ENCODE measurements at places on chromosomes 4 and X. TPM values are rescaled to one million over a fixed set of nuclear protein-coding genes. Genes with fewer than 3 reads are reported as not detected.

The RAB40AL gene
- 0.25 TPM for polyA plus RNA-seq

DNA sequence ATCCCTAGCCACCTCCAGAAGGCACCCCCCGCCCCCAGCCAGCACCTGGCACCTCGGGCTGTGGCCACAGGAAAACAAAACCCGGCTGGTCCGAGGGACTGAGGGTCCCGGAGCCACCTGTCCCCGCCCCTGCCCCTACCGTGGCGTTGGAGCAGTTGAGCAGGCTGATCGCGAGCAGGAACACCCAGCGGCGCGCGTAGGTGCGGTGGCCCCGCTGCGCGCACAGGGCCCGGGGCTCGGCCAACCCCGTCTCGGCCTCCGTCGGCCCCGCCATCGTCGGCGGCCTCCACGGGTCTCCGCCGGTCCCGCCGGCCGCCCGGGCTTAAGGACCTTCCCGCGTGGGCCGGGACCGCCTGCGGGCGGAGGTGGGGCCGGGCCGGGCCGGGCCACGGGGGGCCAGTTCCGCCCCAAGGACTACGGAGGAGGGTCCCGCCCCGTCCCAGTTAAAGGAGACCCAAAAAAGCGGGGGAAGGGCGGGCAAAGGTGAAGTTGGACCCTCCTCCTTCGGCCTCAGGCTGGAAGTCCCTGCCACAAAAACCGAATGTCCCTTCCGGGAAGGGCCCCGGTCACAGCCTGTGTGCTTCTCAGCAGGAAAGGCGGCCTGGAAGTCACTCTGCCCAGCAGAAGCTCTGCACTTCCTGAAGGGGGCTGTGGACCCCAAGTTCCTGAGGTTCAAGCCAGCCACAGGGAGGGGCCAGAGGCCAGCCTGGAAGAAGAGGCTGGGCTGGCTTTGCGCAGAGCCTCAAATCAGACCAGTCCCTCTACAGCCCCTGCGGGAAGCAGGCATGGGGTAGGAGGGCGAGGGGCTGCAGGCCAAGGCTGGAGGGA, at the start of gene SLC49A3:
TSS of gene SLC49A3 (minus strand) at position 298 of the 828 bp plus-strand sequence. CDS start at position 274, 24 bp downstream.
- peak; percentile 48 for DNase-seq
- peak within 1 kb of the TSS; percentile 96 for H3K27ac ChIP-seq
- H3K4me1 ChIP-seq = peaks cover 22% of the 10 kb centered on the region
- H3K36me3 ChIP-seq = no peaks in the 10 kb centered on the region
- H3K27me3 ChIP-seq = no peaks in the 10 kb centered on the region

DNA sequence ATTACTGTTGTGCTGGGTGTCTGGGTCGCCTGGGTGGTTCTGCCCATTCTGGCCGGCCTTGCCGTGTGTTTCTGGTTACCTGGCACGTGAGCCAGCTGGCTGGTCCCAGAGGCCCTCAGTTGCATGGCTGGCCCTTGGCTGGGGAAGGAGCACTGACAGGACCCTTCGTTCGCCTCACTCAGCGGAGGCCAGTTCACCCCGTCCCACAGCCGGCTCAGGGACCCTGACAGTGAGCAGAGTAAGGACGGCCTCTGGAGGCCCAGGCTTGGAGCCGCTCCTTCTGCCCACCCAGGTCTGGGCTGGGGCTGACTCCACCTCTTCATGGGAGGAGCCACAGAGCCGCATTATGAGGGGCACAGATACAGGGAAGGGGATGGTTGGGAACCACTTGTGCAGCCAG, 20.3 kb upstream of the HGFAC start:
- no peaks in the 10 kb centered on the region for H3K36me3 ChIP-seq
- DNase-seq = no peak
- no peaks in the 10 kb centered on the region for H3K27me3 ChIP-seq
- H3K27ac ChIP-seq = no peak overlapping the region
- H3K4me3 ChIP-seq = no peak overlapping the region

The ASMT gene
- not detected for polyA plus RNA-seq

The HPF1 gene
- polyA plus RNA-seq = 44.4 TPM

DNA sequence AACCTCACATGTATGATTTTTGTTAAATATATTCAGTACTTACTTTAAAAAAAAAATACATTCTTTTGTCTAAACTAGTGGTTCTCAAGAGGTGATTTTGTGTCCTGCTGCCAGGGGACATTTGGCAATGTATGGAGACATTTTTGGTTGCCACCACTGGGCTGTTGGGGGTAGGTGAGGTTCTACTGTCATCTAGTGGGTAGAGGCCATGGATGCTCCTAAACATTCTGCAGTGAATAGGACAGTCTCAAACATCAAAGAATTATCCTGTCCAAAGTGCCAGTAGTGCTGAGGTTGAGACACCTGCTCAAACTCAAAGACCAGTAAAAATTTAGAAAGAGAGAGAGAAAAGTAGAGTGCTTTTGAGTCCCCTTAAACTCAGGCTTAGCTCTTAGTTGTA, 32.9 kb upstream of the PGM2 start:
- peak; percentile 51 for DNase-seq
- H3K27me3 ChIP-seq = peaks cover 17% of the 10 kb centered on the region
- no peaks in the 10 kb centered on the region for H3K36me3 ChIP-seq
- H3K4me1 ChIP-seq = no peaks in the 10 kb centered on the region

- H3K4me3 ChIP-seq = no peak overlapping the region
- H3K27me3 ChIP-seq = no peaks in the 10 kb centered on the region
- peaks cover 54% of the 10 kb centered on the region for H3K36me3 ChIP-seq
- DNase-seq = peak; percentile 67
Measured at GRCh38 chr4:48546336-48546735, 56.3 kb downstream of the ZAR1 start.

DNA sequence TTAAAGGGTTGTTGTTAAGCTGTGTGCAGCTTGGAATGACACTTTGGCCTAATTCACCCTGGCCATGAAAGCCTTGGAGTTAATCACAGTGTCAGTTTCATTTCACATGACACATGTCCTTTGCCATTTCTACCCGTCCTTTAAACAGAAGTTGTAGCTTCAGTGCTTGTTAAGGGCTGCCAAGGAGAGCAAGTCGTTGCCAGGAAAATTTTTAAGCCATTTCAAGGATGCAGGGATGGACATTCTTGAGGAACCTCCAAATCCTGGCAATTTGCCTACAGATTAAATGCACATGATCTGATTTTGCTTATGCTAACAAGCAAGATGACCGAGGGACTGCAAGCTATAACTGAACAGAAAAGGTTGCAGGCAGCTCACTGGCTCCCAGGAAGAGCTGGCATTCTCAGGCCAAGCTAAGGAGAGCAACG, 40.5 kb downstream of the SETD7 start:
- H3K27ac ChIP-seq = no peak overlapping the region
- no peak for DNase-seq

DNA sequence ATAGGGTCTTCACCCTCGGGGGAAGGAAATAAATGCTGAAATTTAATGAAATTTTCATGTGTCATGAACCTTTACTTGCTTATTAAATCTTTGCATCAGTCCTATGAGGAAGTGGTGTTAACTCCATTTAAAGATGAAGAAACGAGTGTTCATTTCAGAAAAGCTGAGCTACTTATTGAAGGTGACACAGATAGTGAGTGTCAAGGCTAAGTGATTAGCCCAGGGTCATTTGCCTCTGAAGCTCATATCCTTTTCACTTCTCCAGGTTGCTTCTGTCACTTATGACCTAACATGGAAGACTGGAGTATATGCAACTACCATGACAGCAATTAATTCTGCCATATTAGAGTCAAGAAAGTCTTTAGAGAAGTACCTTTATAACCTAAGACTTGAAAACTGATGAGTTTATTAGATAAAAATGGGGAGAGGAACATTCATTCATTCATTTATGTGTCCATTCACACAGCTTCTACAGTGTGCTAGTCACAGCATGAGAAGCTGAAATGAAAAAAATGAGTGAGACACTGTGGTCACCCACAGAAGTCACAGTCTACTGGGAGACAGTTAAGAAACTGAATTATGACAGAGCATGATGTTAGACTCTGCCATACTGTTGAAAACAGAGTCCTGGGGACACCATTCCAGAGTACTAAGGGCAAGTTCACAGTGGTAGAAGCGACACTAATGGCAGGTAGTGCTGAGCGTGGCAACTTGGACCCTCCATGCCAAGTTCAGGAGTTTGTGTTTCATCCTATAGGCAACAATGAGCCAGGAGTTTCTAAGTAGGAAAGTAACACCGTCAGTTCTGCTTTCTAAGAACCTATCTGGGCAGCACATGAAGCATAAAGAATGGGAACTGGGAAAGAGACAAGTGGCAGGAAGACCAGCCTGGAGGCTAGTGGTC, 21.3 kb downstream of the ALPK1 start:
- no peaks in the 10 kb centered on the region for H3K27me3 ChIP-seq
- no peak for DNase-seq

DNA sequence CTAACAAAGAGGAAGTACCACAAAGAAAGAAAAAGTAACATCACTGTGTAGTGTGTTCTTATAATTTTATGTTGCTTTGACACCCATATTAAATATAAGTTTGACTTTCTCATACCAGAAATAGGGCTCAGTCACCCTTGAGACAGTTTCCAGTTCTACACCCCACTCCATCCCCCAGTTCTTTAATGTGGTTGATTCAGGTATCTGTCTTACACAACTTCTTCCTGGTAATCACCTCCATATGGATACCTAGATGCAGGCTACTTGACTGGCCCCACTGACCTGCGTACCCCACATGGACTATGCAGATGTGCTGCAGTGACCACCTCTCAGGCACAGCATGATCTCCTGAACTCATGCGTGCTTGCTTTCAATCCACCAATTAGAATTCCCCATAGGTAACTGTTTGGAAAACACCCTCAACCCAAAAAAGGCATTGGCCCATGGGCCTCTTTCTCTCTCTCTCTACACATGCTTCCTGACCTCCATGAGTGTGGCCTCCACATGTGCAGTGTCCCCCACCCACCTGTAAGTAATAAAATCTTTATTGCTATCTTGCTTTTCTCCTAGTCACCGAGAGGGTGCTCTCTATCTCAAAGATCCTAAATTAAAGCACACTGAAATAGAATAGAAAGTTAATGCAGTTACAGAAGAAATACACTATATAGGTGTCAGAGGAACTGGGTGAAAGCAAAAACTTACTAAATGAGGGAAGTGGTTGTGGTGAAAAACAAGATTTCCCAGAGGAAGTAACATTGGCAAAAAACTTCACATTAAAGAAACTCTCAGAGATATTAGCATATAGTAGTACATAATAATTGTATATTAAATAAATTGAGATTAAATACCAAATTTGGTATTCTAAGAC, 98.4 kb downstream of the ZAR1 start:
- H3K4me1 ChIP-seq = no peaks in the 10 kb centered on the region
- H3K4me3 ChIP-seq = no peak overlapping the region
- H3K27ac ChIP-seq = no peak overlapping the region
- 0 out of 2 replicates have a peak, but pooled peaks cover 19% of the 10 kb centered on the region for H3K36me3 ChIP-seq
- no peaks in the 10 kb centered on the region for H3K27me3 ChIP-seq

DNA sequence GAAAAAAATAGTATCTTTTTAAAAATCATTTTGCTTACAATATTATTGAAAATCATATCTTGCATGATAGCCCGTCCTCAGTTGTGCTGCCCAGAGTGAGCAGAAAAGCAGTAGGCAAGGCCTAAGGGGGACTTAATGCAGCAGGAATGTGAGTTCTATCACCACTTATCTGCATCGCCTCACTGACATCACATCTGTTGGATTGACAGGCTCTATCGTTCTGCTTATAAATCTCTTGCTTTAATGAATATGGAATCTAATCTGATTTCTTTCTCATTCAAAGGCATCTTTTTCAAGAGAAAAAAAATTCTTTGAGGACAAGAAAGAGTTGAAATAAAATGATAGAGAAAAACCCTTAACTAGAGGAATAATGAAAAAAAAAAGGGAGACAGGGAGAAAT, 249.9 kb downstream of the PAPSS1 start:
- H3K36me3 ChIP-seq = no peaks in the 10 kb centered on the region
- no peak for DNase-seq
- H3K4me3 ChIP-seq = no peak overlapping the region
- no peak overlapping the region for H3K27ac ChIP-seq
- H3K4me1 ChIP-seq = no peaks in the 10 kb centered on the region

DNA sequence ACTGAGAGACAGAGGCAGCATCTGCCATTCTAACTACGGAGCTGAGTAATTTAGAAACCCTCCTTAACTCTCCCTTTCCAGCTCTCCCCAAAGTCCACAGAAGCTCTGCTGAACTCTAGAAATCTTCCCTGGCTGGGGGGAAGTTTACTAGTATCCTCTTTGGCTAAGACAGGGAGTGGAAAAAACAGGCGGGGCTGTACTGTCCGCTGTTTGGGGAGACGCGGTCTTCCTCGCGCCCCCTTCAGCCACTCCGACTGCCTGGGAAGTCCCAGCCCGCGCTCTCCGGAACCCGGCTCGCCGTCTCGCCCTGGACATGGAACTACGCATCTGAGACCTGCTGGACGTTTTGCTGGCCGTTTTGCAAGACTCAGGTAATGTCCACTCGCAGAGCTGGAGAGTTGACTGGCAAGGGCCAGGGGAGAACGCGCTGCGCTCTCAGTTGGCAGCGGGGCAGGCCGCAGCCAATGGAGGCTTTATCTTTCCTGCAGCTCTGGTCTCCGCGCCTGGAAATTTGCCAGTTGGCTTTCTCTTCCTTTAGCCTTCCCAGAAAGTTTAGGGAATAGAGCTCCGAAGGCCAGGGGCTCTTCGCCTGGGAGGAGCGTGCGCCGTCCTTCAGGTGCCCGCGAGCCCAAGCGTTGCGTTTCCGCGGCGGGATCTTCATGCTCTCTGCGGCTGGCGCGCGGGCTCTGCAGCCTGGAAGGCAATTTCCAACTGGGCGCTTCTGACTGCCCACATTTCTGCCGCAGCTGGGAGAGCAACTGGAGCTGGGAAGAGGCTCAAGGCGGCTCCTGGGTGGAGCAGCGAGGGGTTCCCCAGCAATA, 892 bp downstream of the IL1RAPL2 start:
- no peaks in the 10 kb centered on the region for H3K27me3 ChIP-seq
- no peak overlapping the region for H3K27ac ChIP-seq
- no peaks in the 10 kb centered on the region for H3K4me1 ChIP-seq
- no peaks in the 10 kb centered on the region for H3K36me3 ChIP-seq
- no peak overlapping the region for H3K4me3 ChIP-seq
- DNase-seq = no peak

DNA sequence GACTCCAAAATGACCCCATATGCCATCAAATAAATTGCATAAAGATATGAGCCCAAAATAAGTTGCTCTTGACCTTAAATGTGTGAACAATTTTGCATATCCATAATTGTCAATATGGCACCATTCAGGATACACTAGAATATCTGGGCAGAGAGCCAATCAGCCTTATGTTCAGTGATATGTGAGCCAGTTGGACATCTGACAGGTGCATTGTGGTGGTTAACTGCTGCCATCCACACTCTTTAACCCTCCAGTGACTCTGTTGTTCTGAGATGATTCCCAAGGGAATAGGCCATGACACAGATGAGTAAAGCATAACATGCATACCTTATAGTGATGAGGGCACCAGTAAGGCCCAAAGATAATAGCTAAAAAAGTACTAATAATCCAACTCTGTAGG, 500.1 kb downstream of the PCDH18 start:
- no peak overlapping the region for H3K4me3 ChIP-seq
- no peaks in the 10 kb centered on the region for H3K4me1 ChIP-seq
- peak; percentile 5 for DNase-seq
- no peaks in the 10 kb centered on the region for H3K36me3 ChIP-seq
- no peak overlapping the region for H3K27ac ChIP-seq

- H3K4me1 ChIP-seq = no peaks in the 10 kb centered on the region
- H3K27me3 ChIP-seq = no peaks in the 10 kb centered on the region
- no peak overlapping the region for H3K4me3 ChIP-seq
- H3K36me3 ChIP-seq = no peaks in the 10 kb centered on the region
Measured at GRCh38 chrX:104130808-104131207, 18.5 kb downstream of the ZCCHC18 start.

The TCEAL9 gene
- polyA plus RNA-seq = 188 TPM
